NCI-H187 (cell line): ENCODE measurements at places on chromosomes 2 and 18.

- no peak for DNase-seq
Measured at GRCh38 chr2:236093134-236093533, 75.1 kb downstream of the GBX2 start.

- DNase-seq: no peak
Measured at GRCh38 chr18:12745095-12745795, 42.4 kb downstream of the PSMG2 start.

DNA sequence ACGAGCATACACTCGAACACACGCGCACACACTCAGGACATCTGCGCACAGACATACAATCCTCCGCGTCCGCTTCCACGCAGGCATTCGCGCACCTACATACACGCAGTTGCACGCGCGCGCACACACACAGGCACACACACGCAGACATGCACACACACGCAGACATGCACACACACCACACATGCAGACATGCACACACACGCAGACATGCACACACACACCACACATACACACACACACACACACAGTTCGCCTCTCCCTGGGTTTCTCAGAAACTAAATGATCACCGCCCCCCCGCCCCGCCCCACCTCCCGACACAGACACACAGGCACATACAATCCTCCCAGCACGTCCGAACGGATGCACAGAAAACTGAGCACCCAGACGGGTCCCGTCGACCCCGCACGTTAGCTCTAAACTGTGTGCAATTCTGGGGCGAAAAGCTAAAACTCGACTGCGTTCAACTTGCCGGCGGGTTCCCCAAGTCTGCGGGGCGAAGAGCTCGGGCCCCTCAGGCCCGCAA lies 1.0 kb downstream of the EPHA4 start:
- DNase-seq: no peak

- DNase-seq: no peak
Measured at GRCh38 chr18:30358555-30358954, 684.0 kb downstream of the DSC3 start.

GRCh38 chr2:159272156-159272555 lies 14.3 kb downstream of the WDSUB1 start:
- DNase-seq: no peak

- no peak for DNase-seq
Measured at GRCh38 chr18:11320986-11321385, 171.6 kb upstream of the PIEZO2 start.

DNA sequence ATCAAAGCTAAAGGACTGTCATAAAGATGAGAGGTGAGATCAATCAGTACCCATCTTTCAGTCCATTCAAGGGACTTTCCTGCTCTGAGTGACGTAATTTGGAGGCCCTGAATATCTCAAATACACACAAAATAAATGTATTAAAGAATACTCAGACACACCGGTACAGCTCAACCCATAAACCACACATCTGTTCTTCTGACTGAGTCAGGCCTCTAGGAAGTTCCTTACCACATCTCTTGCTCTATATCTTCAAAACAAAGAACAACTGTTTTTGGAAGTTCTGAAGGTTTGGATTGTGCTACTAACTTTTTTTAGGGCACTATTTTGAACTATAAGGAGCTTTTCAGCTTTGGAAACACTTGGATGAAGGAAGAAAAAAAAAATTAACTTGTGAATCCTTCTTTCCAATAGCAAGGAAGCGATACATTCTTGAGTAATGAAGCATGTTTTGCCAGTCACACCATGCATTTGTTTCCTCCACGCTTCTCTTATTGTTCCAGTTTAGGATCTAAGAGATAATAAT lies 866.5 kb upstream of the VRK2 start:
- no peak for DNase-seq

DNA sequence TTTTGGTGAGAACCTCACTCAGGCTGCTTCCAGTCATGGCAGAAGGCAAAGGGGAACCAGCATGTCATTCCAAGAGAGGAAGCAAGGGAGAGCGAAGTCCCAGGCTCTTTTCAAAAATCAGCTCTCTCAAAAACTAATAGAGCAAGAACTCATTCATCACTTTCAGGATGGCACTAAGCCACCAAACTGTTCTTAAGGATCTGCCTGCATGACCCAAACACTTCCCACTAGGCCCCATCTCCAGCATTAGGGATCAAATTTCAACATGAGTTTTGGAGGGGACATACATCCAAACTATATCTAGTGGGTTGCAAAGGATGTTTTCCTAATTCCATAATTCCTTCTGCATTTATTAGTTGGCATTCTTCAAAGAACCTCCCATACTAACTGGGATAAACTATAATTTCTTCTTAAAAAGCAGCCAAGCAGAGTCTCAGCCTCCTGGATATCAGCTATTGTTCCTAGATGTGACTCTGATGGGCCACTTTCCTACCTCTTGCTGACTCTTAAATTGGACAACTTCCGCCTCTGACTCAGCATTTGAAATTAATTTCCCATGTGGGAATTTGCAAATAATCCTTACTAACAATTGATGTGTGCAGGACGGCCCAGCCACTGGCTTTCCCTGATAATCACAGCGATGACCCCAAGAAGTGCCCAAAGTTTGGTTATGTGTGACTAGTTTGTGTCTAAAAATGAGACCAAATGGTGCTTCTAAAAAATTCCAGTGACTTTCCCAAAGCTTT lies 5.5 kb upstream of the REV1 start:
- no peak for DNase-seq

GRCh38 chr2:56271275-56271674 lies 87.5 kb downstream of the CCDC85A start:
- no peak for DNase-seq

- no peak for DNase-seq
Measured at GRCh38 chr18:45654677-45655076, 39.4 kb downstream of the SLC14A2 start.

DNA sequence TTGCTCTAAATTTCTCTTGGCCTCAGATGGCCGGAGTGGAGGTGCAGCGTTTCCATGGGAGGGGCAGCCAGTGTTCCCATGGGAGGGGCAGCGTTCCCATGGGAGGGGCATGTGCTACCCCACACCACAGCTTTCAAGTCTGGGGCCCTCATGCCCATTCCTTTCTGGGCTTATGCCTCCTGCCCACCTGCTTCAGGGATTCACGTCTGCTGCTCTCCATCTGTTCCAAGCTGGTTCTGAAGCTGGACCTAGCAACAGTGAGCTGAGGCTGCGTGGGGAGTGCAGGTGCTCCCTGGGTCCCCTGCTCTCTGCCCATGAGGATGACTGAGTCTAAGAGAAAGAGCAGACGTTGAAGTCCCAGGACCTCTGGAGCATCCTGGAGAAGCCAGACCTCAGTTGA lies 243.1 kb upstream of the PXDN start:
- DNase-seq: no peak

- DNase-seq: no peak
Measured at GRCh38 chr2:121825003-121825950, 69.8 kb downstream of the TSN start.

- no peak for DNase-seq
Measured at GRCh38 chr2:57920342-57920939, 126.2 kb upstream of the VRK2 start.

GRCh38 chr2:3466482-3466863 lies 52.9 kb downstream of the ADI1 start:
- DNase-seq: no peak

DNA sequence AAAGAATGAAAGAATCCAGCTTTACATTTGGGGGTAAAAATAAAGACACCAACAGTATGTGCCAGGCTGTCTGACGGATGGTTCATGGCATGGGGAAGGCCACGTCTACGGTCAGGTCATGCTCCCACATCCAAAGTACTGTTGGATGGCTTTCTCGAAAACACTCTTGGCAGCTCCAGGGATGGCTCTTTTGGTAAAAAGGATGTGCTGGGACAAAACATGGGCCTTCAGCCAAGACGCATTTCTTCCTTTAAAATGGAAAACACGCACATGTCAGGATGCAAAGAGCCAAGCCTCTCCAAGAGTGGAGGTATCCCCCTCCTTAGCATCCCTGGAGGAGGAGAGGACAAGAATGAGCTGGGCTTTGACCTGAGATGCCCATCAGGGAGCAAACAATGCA lies 376.5 kb upstream of the KLHL29 start:
- DNase-seq: no peak

- no peak for DNase-seq
Measured at GRCh38 chr2:216379977-216380376, 7.7 kb upstream of the MARCHF4 start.

- DNase-seq: no peak
Measured at GRCh38 chr2:111161971-111162370, 41.3 kb downstream of the BCL2L11 start.

- no peak for DNase-seq
Measured at GRCh38 chr2:1082456-1083205, 132.0 kb downstream of the SNTG2 start.

GRCh38 chr2:35415282-35415681 lies 940.3 kb upstream of the CRIM1 start:
- DNase-seq: no peak

- DNase-seq: no peak
Measured at GRCh38 chr18:6004119-6004518, 108.8 kb upstream of the TMEM200C start.

GRCh38 chr2:74817304-74817675 lies 16.6 kb upstream of the HK2 start:
- no peak for DNase-seq

DNA sequence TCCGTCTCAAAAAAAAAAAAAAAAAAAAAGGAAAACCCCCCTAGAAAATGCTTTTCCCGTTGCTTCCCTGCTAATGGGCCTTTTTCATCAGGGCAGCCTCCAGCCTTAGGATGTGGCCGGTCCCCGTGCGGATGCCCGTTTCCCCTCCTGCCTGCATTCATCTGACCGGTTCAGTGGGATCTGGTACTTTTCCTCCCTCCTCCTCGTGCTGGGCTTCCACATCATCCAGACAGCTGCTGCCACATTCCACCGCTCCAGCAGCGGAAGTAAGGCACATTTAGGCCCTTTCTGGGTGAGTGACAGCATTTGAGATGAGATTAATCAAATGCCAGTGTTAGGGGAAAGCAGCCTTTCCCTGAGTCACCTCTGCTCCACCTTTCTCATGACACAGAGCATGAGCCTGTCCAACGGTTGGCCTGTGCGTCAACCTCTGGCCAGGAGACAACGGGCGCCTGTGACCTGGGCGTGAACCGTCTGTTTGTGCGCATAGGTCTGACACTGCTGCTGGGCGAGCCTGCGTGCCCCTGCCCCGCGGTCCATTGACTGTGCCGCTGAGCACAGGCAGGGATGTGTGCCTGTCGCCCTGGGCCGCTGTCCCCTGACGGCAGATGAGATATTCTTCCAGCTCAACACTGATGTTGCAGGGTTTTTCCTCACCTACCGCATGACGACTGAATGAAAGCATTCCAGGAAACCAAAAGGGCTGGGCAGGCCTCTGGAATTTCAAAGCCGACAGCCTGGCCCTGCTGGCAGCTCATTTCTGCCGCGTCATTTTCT lies 174.0 kb downstream of the TGIF1 start:
- DNase-seq: no peak

DNA sequence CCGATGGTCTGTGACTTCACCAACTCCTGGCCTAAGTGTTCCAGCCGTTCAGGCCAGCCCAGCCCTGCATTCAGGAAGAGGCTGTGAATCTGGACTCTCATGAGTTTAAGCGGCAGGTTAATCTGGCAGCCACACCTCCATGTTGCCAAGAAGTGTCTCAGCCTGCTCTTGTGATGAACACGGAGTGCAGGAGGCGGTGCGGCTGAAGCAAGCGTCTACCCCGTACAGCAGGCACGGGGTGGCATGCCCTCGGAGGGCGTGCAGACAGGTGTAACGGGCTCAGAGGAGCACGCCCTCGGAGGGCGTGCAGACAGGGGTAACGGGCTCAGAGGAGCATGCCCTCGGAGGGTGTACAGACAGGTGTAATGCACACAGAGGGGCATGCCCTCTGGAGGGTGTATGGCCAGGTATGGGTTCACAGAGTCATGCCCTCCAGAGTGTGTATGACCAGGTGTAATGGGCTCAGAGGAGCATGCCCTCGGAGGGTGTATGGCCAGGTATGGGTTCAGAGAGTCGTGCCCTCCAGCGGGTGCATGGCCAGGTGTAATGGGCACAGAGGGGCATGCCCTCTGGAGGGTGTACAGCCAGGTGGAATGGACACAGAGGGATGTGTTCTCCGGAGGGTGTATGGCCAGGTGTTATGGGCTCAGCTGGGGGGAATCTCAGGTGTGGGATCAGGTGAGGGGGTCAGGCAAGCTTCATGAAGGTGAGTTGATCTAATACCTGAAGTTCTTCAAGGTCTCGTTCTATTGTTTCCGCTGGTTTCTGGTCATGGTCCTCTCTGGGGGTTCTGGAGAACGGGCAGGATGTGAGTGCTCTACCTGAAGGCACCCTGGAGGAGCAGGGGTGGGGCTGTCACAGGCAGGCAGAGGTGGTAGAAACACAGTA lies 22.6 kb downstream of the CROCC2 start:
- DNase-seq: no peak

- DNase-seq: no peak
Measured at GRCh38 chr2:85605406-85606115, 3.1 kb upstream of the TMEM150A start.

DNA sequence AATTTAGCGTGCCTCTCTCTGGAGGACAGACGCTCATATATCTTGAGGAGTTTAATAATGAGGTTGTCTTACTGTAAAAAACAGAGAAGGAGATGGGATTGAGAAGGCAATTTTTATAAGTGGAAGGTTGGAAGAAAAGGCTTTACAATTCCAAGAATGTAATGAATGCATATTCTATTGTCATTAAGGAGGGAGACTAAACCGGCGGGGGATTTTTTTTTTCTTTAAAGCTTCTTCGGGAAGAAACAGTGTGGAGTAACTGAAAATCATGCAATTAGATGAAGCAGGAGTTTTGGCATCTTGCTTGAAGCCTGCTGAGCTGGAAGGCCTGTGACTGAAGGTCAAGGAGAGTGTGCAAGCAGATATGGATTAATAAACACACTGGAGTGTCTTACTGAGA lies 124.4 kb downstream of the HRH4 start:
- no peak for DNase-seq

GRCh38 chr2:54310311-54310710 lies 54.3 kb upstream of the TSPYL6 start:
- no peak for DNase-seq

DNA sequence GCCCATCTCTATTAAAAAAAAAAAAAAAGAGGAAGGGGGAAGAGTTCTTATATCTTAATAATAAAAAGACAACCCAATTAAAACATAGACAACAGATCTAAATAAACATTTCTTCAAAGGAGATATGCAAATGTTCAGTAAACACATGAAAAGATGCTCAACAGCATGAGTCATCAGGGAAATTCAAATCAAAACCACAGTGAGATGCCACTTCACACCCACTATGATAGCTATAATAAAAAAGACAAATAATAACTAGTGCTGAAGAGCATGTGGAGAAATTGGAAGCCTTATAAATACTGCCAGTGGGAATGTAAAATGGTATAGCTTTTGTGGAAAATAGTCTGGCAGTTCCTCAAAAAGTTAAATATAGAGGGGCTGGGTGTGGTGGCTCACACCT lies 61.5 kb upstream of the CYP20A1 start:
- no peak for DNase-seq
